Fibroblast of skin of left quadriceps (primary cell): ENCODE measurements at places on chromosomes 13 and 19.

DNA sequence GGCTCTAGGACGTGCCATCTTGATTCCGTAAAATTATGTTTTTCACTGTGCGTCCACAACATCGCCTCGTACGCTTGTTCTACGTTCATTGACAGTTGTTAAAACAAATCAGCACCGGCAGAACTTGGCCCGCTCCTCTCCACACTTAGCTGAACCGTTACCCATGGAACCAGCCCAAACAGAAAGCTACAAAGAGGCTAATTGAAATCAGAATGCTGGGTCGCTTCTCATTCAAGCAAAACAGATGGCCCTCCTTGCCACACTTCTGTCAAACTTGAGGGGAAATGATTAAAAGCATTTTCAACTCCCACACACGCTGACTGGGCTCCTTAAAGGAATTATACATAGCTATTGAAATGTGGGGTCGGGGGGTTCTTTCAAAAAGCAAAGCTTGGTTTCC lies 71.6 kb downstream of the TM9SF2 start:
- DNase-seq, result no peak

DNA sequence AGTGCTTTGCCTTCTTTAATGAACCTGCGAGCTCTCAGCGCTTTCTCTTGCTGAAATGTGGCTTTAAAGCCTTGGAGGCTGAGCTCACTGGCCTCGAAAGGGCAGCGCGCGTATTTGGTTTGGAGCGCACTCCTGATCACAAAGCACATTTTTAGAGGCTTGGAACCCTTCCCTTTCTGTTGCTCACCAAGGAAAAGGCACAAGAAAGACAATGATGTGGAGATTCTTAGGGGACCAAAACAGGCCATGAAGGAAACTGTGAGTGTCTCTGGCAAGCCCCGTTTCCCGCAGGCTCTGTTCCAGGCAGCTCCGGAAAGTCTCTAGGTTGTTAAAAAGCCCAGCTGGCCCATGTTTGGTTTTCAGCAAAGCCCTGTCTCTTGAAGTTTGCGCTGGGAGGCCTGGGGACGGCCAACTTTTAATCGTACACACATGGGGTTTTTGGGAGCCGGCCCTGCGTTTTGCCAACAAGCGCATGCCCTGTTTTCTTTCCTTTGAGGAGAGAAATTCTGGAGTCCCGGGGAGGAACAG lies 9.4 kb upstream of the SPC24 start:
- DNase-seq, result peak; percentile 62

- DNase-seq, result no peak
These were observed 6.7 kb upstream of the HOOK2 start for GRCh38 chr19:12782174-12782423.

- DNase-seq, result no peak
These were observed 605 bp downstream of the TMEM255B start for GRCh38 chr13:113759525-113760137.

- no peak for DNase-seq
These were observed 9.1 kb upstream of the FKRP start for GRCh38 chr19:46736531-46737297.

GRCh38 chr13:34250151-34250670 lies 432.3 kb downstream of the RFC3 start:
- DNase-seq, result no peak

DNA sequence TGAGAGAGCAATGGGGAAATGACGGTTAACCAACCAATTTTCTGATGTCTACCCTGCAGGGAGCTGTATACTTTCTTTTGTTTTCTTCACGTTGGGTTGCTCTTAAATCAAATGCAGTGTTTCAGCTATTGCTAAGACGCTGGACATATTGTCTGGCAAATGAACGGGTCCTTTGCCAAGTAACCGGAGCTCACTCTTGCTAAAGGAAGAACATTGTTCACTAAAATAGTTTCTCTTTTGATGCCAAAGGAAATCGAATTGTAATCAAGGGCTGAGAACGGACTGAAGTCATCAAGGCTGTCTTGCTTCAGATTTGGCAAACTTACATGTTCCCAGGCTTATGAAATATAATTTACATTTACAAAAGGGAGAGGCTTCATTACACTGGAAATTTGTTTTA lies 142.3 kb upstream of the ARGLU1 start:
- DNase-seq, result no peak

GRCh38 chr13:77831866-77832265 lies 86.8 kb downstream of the EDNRB start:
- no peak for DNase-seq

DNA sequence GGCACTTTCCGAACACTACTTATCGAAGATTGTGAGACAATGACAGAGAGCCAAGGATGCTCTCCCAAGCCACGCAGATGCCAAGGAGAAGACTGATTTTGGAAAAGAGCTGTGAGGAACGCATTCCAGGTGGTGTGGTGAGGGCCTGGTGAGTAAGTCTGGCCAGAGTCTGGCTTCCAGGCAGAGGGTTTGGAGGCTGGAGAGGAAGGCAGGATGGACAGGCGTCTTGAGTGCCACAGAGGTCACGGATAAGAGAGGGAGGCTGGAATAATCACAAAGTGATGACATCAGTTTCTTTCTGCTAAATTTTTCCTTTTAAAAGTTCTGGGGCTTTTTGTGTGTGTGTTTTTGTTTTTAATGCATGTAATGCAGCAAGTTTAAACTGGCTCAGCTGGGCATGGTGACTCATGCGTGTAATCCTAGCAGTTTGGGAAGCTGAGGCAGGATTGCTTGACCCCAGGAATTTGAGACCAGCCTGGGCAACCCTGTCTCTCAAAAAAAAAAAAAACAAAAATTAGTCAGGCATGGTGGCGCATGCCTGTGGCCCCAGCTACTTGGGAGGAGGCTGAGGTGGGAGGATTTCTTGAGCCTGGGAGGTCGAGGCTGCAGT lies 235.1 kb downstream of the NALCN start:
- no peak for DNase-seq

DNA sequence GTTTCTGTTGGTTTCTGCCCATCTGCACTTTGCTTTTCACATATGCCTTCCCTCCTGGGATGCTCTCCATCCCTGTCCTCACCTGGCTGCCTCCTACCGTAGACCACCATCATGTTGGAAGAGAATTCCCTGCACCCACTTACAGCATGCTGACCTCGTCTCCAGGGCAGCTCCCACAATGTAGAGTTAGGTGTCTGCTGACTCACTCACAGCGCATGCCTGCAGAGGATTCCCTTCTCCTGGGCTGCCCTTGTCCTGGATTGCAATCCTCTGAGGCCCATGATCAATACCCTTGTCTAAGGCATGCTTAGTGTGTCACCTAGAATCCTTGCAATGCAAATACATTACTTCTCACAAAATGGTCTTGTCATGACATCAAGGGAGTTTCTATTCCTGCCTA lies 43.6 kb downstream of the STOML3 start:
- DNase-seq, result no peak

- DNase-seq, result no peak
These were observed 1.6 kb downstream of the JAK3 start for GRCh38 chr19:17846146-17846545.

DNA sequence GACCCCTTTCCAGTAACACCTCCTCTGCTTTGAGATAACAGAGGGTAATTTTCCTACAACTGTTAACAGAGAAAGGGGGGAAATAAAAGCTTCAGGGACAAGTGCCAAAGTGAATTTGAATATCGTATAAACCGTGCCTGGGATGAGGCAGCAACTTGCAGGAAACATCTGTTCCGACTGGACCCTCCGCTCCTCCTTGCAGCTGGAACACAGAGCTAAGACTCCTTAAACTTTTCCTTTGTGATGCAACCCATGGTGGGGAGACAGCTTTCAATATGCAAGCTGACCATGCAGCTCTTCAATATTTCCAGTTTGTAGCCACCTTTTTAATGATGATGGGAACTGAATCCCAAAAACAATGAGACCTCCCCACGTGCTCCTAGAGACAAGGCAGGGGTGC lies 432.6 kb downstream of the ZNF536 start:
- DNase-seq, result no peak
